ENCODE measurements at places on chromosomes 6 and 20.

DNA sequence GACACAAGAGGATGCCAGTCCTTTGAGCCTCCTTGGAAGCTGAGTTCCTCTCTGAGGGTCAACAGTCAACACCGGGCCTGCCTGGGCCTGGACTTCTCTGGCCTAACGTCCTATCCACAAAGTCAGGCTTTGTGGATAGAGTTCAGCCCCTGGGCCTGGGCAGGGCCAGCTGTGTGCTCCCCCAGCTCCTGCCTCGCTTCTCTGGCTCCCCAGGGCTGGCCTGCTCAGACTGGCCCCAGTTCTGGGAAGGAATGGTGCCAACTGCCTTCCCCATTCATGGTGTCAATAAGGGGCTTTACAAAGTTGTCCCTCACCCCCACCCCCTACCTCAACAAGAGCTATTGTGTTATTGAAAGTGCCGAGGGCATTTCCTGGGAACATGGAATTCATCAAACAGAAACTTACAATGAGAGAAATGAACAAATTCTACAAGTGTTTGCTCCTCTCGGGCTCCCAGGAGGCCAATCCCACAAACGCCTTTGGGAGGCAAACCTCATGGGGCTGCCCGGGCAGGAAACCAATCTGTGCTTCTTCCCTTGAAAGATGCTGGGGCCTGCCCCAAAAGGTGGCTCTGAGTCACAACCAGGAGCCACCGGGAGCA is 26.5 kb upstream of the PPP1R14C start:
- no peak for DNase-seq

DNA sequence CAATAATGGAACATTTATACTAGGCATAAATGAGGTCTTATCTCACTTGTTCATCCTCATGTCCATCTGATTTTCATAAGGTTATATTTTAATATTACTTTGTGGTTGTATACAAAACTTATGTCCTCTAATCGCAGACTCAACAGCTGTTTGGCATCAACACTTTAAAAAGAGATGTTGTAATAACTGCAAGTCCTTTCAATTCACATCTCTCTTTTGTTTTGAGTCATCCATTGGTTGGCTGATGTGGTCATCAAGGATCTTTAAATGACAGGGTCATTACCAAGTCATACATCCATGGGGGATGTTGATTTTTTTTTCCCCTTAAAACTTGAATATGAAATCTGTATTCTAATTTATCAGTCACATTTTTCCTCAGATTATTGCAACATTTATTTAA is 299.4 kb upstream of the NRSN1 start:
- DNase-seq: no peak

DNA sequence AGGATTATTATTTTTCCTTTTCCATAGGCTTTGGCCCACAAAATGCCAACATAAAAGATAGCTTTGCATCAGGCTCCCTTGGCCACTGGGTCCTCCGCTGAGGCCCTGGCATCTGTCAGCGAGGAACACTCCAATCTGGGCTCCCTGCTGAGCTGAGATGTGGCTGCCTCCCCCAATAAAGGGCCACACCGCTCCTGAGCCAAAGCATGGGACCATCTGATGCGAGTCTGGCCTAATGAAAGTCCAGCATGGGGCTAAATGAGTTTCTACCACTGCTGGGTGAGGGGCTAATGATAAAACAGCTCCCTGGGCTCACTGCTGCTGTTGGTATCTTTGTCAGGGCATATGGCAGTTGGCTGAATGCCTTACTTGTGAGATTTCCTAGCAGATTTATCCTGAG is 817.5 kb upstream of the SLC35B3 start:
- DNase-seq: no peak

- DNase-seq: no peak
Observed at GRCh38 chr20:36231331-36231730, 4.9 kb upstream of the AAR2 start.

GRCh38 chr20:4724459-4725262 is 3.0 kb downstream of the PRND start:
- no peak for DNase-seq

DNA sequence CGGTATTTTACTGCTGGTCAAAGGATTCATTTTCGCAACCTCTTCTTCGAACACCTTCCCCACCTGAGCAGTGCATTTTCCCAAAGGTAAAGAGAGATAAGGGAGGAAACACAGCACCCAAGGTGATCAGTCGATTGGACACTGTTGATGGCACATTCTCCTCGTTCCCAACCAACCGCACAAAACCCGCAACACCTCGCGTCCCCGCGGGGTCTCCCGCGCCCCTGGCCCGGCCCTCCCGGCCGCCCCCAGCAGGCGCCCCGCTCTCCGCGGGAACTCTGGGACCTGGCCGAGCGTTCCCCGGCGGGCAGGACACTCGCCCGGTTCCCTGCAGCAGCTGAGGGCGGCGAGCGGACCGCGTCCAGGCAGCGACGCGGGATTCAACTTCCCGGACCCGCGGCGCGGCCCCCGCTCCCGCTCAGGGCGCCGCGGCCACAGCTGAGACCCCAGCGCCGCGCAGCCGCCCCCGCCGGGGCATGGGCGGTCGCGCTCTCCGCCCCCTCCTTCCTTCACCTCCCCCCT is 506 bp downstream of the RGS17 start:
- DNase-seq: no peak

- no peak for DNase-seq
Observed at GRCh38 chr6:50899306-50899870, 80.7 kb downstream of the TFAP2B start.

- DNase-seq: no peak
Observed at GRCh38 chr6:20033697-20034407, 178.4 kb downstream of the MBOAT1 start.

GRCh38 chr6:125132058-125132457 is 21.5 kb upstream of the TPD52L1 start:
- DNase-seq: no peak

GRCh38 chr6:38974389-38975151 is 74.0 kb upstream of the GLP1R start:
- peak; percentile 88 for DNase-seq

All from NCI-H2029 treated with DMSO at 0.1 percent for 48 hours (cell line).